ENCODE measurements at places on chromosomes 2 and 18.

GRCh38 chr18:13313006-13313686 is 94.6 kb downstream of the LDLRAD4 start:
- DNase-seq = no peak

DNA sequence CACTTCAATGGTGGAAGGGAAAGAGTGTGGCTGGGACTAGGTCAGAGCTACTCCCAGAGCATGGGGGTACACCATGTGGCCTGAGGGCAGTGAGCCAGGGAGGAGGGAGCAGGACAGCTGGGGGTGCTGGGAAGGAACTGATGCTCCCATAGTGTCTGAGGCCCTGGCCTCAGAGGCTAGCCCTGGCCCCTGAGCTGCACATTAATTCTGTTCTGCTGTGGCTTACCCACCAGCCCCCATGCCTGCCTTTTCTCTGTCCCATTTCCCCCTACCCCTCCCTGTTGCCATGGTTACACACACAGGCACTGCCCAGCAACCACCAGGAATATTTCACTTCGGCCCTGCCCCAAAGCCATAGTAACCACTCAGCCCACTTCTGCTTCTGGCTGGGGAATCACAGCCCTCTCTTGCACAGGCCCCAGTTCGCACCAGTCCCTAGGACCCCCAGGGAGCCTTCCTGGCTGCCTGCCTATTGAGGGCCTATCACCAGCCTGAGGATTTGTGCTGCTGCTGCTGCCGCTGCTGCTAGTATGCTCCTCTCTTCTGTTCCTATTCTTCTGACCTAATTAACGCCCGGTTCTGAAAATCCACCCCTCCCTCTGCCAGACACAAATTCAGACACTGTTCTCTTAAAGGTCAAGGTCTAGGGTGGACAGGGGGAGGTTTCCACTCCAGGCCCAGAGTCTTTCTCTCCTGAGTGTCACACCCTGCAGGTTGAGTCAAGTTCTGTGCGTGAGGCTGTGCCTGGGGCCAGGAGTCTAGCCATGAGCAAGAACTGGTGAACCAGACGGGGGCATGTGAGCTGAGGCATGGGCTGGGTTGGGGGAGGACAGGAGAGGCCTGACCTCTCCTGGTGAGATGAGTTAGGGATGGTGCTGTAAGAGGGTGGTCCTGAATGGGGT is 87.1 kb upstream of the MCFD2 start:
- peak; percentile 75 for DNase-seq

GRCh38 chr2:169768262-169768995 is 30.2 kb upstream of the SSB start:
- DNase-seq = no peak

DNA sequence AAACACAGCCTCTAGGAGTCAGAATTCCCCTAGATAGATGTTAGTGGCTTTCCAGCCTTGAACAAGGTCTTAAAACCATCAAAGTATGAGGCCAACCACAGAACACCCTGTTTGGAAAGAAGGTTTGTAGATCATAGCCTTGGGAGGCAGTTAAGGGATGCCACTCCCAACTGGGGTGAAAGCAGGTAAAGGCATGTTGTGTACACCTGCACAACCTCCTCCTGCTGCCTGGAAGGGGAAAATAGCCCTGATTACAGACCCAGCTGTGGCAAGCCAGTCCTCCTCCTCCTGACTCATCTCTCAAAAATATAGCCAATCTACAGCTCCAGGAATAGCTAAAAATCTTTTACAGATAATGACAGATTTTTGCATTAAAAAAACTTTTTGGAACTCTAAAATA is 108.1 kb downstream of the RBM43 start:
- no peak for DNase-seq

GRCh38 chr2:65691816-65692215 is 259.4 kb upstream of the SPRED2 start:
- DNase-seq = no peak

DNA sequence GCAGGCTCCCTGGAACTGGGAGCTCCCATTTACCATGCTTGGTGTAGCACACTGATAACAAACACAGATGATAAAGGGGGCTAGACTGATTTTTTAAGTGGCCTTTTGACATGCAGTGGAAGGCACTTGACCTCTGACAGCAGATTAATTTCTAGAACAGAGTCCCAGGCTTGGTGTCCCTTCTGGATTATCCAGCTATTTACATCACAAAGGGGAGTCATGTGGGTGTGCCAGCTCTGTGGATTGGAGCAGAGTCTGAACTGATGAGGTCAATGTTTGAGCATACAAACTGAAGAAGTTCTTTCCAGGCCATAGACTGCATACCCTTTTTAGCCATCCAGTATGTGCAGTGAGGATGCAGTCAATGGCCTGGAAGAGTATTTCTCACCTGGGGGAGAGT is 31.5 kb upstream of the SIX2 start:
- no peak for DNase-seq

- no peak for DNase-seq
These were observed 121.1 kb upstream of the TEX51 start for GRCh38 chr2:126777620-126777978.

DNA sequence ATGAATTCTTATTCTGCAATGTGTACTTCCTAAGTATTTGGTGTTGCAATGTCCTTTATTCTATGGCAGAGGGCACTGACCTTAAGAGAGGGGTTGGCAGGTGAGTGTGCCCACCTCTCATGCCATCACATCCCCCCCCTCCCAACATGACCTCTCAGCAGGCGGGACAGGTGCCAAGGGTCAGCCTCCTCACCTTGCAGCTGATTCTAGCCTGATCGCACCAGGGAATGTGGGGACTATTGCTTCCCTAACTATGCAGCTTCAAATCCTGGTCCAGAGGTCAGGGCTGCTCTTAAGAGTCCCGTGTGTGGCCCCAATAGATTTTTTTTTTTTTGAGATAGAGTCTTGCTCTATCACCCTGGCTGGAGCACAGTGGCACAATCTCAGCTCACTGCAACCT is 9.5 kb downstream of the HJURP start:
- no peak for DNase-seq

GRCh38 chr2:230590333-230590732 is 122.3 kb upstream of the CAB39 start:
- no peak for DNase-seq

DNA sequence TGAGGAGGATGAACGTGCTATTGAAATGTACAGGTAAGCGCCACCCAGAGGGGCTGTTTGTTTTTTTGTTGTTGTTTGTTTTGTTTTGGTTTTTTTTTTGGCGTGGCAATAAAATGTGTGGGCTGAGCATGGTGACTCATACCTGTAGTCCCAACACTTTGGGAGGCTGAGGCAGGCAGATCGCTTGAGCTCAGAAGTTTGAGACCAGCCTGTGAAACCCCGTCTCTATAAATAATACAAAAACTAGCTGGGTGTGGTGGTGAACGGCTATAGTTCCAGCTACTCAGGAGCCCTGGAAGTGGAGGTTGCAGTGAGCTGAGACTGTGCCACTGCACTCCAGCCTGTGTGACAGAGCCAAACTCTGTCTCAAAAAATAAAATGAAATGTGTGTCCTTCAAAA is 6.2 kb downstream of the PDCL3 start:
- DNase-seq = no peak

DNA sequence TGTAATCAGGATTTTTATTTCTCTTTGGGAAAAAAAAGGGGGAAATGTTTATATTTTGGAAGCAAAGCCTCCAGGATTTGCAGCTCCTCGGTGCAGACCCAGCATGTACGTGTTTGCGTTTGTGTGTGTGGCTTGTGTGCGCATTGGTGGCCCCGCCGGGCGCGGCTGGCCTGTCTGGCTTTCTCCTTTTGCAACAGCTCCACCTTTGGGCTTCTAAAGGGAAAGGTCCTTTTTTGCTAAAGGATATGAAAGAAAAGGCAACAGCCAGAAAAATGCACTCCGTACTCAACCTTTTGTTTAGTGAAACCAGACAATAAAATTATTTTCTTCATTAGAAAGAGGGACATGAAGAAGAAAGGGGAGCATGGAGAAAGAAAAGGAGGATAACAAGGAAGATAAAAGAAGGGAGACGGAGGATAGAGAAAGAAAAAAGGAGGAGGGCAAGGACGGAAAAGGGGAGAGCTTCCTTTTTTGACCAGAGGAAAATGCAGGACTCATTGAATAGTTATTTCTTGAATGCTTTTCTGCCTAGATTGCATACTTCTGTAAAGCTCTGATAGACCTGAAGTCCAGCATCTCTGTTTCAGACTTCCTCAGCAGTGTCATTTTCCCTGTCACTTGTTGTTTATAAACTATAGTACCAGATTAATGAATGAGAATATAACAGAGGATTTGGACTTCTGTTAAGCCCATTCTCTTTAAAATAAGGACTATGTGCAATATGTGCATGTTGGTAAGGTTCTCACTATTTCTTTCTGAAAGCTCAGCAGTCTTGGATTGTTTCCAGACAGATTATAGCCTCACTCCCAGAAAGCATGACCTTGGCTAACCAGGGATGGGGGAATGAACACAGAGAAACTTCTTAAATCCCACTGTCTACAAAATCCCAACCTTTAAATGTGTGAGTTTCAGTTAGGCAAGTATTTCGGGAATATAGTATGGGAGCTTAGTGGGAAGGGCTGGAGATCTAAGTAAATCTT is 563.1 kb upstream of the PIK3C3 start:
- DNase-seq = peak; percentile 78

- no peak for DNase-seq
These were observed 22.4 kb downstream of the GREB1 start for GRCh38 chr2:11556101-11556806.

GRCh38 chr2:20453087-20453486 is 6.2 kb downstream of the RHOB start:
- no peak for DNase-seq

DNA sequence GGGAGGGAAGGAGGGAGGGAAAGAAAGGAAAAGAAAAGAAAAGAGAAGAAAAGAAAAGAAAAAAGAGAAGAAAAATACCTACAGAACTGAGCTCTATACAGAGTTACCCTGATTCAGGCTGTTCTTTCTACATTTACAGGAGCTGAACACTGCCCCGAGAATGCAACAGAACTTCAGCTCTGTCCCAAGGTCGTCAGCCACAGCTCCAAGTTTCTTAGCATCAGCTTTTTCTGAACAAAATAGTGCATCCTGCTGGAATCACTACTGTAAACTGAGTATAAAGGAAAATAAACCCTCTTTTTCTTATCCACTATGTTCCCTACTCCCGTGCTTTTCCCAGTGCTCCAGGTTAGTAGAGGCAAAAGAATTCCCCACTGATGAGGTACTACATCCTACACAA is 4.7 kb upstream of the PPP4R1 start:
- DNase-seq = no peak

GRCh38 chr2:158174495-158174894 is 72.8 kb downstream of the UPP2 start:
- DNase-seq = no peak

GRCh38 chr2:65681503-65681902 is 249.1 kb upstream of the SPRED2 start:
- no peak for DNase-seq

Measured in SK-N-DZ (cell line).